Germinal center (tissue), 1 donor: ENCODE measurements at places on chromosomes 2 and 18.
A peak's percentile ranks its signal among the peaks of the same experiment; 100 is the strongest.

DNA sequence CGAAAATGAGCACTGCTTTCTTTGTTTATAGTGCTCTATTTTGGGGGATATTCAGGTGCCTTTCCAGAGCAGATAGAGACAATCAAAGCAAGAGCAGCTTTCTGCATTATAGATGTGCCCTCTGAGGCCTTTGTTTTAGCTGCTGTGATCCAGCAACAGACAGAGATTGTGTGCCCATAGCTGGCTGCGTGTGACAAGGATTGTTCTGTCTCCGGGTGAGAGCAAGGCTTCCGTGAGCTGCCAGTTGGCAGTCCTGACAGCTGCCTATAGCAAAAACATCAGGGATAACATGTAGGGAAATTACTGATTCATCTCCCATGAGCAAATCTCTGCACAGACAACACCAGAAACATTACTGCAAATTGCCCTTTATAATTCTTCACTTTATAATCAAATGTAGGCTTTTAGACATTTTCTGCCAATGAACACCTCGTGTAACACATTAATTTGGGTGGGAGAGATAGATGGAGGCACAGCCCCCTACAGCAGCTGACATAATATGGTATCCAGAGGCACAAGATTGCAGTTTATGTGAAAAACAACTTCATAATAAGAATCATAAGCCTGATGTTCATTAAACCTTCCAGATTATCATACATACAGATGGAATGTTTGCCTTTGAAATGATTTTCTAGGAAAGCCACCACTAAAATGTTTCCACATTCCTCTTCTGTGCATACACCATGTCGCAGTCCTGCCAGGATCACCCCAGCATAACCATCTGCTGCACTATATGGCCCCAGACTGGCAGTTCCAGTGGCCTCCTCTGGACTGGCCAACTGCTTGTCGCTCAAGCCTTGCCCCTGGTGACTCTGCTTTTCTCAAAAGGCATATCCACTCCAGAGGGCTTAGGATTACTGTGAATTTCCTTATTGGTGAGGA lies 131.2 kb downstream of the TRIB2 start:
- no peak for DNase-seq

DNA sequence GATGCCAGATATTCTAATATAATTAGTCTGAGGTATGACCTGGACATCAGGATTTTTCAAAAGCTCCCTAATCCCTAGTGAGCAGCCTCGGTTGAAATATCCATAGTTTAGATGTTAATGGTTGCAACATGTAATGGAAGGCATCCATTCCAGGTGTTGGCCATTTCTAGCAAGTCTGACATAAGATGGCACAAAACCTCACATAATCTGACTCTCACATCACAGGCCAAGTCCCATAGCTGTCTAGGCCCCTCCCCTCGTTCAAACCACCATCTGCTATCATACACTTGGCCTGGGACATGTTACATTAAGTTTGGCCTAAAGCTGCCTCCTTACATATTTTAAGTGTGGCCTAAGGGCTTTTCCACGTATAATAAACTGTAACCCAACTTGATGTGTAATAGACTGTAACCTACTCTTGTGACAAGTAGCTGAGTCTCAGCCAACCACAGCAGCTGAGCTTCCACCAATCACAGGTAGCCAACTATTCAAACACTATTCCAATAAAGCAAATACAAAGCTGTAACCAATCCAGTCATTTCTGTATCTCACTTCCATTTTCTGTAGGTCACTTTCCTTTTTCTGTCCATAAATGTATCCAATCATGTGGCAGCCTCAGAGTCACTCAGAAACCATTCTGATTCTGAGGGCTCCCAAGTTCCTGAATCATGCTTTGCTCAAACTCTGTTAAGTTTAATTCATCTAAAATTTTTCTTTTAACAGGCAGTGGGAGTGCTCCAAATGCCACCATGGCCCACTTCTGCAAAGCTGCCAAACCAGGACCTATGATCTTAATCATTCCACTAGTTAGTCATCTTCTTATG lies 59.4 kb downstream of the ADD2 start:
- DNase-seq, result no peak

DNA sequence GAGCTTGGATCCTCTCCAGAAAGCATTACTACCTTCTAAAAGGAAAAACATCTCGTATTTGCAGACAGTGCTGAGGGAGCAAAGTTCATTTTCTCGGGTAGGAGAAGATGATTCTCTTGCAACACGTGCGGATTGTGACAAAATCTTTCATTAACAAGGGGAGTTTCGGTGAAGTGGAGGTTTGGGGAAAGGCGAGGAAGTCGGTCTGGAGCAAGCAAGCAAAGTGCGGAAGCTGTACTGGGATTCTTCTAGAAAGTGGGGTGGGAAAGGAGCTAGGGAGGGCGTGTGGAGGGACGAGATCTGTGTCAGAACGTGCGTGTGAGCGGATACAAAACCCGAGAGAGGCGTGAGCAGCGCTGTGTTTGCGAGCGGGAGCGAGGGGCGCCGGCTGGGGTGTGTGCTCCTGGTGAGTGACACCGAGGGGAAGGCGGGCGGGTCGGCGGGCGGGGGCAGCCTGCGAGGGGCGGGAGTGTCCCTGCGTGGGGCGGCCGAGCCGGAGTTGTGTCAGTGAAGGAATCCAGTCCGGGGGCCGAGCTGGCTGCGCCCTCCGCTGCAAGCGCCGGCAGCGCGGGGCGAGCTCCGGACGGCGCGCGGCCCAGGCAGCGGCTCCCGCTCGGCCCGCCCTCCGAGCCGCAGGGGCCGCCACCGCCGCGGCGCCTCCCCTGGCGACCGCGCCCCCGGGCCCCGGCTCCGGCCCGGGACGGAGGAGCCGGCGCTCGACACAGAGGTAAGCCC lies at the start of gene SPATS2L:
TSS of gene SPATS2L (plus strand) at position 498 of the 735 bp plus-strand sequence. CDS start 82,552 bp downstream, outside the sequence.
- DNase-seq, result peak; percentile 38

GRCh38 chr2:1603059-1603458 lies 141.3 kb downstream of the PXDN start:
- no peak for DNase-seq

- no peak for DNase-seq
These were observed 37.7 kb downstream of the ADAM23 start for GRCh38 chr2:206481056-206481455.

- DNase-seq, result no peak
These were observed 8.8 kb upstream of the ATOH8 start for GRCh38 chr2:85744741-85745601.

DNA sequence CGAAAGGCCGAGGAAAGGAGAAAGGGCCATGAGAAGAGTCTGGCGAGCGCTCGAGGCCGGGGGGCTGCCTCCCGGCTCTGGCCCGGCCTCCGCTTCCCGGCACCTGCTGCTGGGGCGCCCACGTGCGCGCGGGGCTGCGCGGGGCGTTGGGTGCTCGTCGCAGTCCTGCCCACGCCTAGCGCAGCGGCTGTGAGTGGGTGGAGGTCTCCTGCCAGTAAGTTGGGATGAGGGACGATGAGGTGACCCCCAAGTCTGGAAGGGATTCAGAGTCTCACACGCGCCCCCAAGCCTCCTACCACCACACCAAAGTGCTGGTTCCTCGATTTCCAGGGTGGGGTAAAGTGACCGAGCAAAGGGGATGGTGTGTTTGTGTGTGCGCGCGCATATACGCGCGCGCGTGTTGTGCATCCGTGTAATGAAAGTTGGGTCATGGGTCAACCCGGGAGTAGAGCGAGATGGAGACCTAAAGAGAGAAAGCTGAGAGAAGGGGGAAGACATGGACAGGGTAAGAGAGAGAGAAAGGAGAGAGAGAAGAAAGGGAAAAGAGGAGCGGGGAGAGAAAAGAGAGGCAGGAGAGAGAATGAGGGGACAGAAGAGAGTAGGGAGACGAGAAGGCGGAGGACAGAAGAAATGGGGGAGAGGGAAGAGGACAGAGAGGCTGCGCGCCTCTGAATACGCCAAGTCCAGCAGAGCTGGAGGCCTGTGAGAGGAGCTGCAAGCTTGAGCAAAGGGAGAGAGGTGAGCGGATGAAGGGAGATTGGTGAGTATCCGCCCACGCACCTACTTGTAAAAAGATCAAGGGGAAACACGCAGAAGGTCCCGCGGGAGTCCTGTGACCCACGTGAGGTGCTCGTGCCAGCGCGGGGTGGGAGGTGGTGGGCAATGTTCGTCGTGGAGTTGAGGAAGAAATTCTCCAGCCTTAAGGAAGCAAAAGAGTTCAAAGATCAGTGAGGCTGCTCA lies 1.7 kb upstream of the NETO1 start:
- no peak for DNase-seq

- DNase-seq, result no peak
These were observed 2.7 kb upstream of the RNPEPL1 start for GRCh38 chr2:240565333-240566202.

- DNase-seq, result no peak
These were observed 251.3 kb downstream of the PLCL1 start for GRCh38 chr2:198055716-198056115.

DNA sequence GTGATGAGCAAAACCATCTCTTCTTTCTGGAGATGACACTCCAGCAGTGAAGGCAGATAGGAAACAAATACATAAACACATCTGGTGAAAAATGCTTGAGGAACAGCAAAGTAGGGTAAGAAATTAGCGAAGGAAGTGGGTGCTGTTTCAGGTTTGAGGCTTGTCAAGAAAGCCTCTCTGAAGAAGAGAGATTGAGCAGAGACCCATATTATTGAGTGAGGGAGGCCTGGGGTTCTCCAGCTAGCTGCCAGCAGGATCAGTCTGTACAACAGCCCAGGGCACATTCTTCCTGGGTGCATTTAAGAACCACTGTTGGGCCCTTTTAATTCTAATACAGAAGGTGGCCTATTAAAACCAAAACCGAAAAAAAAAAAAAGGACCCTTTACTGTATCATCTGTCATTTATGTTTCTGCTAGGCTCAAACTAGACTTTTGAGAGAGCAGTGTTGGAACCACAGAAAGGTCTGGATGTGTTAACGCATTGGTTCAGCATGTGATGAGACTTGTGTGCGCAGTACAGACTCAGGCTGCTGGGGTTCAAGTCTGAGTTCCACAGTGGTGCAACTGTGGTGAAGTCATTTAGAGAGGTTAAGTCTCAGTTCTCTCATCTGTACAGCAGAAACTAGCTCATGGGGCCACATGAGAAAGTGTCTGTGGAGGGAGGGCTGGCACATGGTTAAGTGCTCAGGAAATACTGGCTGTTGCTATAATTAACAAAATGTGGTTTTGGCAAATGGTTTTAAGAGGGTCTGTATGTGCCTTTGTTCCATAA lies 28.9 kb downstream of the MGAT5 start:
- DNase-seq, result no peak
